ENCODE measurements at places on chromosomes 3 and 15. TPM values are rescaled to one million over a fixed set of nuclear protein-coding genes. Genes with fewer than 3 reads are reported as not detected.

Gene P2RY12
- total RNA-seq = not detected

Gene CMSS1
- 103 TPM for total RNA-seq

Gene FES
- total RNA-seq = 1.3 TPM

Gene ARHGAP31
- total RNA-seq = 12.0 TPM

Gene ZNF385D
- not detected for total RNA-seq

Gene COLQ
- 1.3 TPM for total RNA-seq

Gene TJP1
- total RNA-seq = 42.9 TPM

Gene CCNB2
- total RNA-seq = 129 TPM

Gene HMCES
- 46.3 TPM for total RNA-seq

Gene GOLGA8T
- not detected for total RNA-seq

Gene LRRC49
- 10.9 TPM for total RNA-seq

Gene MRAS
- 0.77 TPM for total RNA-seq

Gene REC114
- not detected for total RNA-seq

Gene GP9
- not detected for total RNA-seq

Gene APH1B
- total RNA-seq = 6.2 TPM

Gene CNTN4
- total RNA-seq = 5.7 TPM

Gene TRPC1
- total RNA-seq = 1.3 TPM

Gene GOLGA8R
- total RNA-seq = 0.90 TPM

Gene CFAP100
- not detected for total RNA-seq

Gene SGO1
- total RNA-seq = 31.7 TPM

Gene HRG
- total RNA-seq = not detected

Gene CAPN3
- total RNA-seq = 0.54 TPM

Gene SLC24A5
- total RNA-seq = not detected

Gene OSTN
- total RNA-seq = not detected

Gene TARS3
- 9.1 TPM for total RNA-seq

Gene CHRM5
- not detected for total RNA-seq

Gene CCR9
- not detected for total RNA-seq

Gene A4GNT
- not detected for total RNA-seq

Gene CD200R1
- not detected for total RNA-seq

Gene TM6SF1
- total RNA-seq = 1.8 TPM

Gene SNX33
- total RNA-seq = 3.4 TPM
